ENCODE measurements at places on chromosomes 2 and 18.

- DNase-seq, result no peak
Observed at GRCh38 chr2:55519938-55520885, 694 bp downstream of the CFAP36 start.

DNA sequence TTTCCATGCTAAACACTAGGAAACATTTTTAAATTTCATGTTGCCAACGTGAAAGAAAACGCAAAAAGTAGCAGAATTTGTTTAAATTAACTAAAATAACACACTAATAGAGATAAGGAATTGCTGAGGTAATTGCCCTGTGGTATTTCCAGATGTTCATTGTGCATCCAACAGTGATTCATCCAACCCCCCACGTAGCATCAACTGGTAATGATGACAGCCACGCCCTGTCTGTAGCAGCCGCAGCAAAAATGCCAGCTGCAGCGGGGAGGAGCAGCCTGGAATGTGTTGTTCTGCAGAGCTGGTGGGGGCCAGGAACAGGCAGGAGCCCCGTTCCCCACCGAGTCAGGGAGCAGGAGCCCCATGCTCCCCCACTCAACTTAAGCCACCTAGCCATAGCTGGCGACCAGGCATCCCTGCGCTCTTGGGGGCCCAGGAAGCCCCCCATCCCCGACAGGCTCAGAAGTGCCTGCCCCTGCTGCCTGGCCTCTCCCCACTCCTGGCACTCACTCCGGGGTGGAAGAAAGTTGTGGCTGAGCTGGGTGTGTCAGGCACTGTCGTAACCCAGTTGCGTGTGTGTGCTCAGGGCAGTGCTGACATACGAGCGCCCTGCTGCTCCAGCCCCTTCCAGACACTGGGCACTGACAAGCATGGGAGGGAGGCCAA lies 695.1 kb upstream of the ACVR2A start:
- no peak for DNase-seq

DNA sequence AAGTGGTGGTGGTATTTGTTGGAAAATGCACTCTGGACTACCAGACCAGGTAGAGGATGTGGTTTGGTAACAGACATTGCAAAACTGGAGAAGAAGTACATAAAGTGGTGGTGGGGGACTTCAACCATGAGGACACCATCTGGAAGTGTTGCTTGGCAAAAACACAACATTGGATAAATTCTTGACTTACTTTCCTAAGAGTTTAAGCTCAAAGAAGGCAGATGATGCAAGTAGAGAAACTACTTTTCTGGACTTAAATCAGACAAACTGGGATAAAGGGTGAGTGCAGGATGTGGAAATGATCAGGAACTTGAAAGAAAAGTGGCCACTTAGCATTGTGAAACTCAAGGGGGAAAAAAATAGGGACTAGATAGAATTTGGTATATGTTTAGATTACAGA lies 487.4 kb downstream of the ZEB2 start:
- DNase-seq, result no peak

DNA sequence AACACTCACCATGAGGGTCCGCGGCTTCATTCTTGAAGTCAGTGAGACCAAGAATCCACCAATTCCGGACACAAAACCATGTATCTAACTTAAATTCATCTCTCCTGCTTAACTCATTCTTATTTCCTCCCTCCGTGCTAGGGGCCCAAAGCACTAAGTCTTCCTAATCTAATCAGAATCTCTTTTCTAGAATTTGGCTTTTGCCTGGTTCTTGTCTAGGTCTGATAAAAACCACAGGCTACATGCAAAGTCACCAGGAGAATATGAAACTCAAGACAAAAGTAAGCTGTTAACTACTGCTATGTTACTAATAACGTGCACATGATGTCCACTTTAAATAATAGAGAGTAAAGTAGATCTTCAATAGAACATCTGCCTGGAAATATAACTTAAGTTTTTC lies 69.9 kb downstream of the TRIP12 start:
- DNase-seq, result no peak

DNA sequence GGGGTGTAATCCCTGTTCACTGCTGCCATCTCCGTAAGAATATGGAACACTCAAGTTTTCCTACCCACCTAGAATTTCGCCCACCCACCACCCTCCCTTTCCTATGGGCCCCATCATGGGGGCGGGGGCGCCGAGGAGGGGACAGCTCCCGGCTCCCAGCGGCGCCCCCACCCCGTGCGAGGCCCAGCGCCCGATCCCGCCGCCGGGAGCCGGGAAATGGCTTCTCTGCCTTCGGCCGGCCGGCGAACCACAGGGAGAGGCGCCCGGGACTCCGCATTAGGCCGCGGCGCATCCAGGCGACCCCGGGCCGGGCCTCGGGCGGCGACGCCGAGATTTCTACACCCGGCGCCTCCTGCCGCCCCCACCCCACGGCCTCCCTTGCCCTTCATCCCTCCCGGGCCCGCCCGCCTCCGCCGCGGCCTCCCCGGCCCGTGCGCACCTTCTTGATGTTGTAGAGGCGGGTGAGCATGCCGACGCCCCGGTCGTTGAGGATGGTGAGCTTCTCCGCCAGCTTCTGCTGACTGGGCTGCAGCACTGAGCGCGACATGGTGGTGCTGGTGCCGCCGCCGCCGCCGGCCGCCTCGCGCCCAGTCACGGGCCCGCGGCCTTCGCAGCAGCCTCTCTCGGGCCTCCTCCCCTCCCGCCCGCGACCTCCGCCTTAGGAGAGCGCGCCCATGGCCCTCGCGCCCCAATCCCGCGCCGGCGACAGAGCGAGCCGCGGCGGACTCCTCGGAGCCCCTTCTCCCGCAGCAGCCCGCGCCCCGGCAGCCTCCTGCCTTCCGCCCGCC lies 510 bp downstream of the NCKAP1 start:
- no peak for DNase-seq

- no peak for DNase-seq
Observed at GRCh38 chr18:53665701-53666100, 558.8 kb downstream of the MBD2 start.

DNA sequence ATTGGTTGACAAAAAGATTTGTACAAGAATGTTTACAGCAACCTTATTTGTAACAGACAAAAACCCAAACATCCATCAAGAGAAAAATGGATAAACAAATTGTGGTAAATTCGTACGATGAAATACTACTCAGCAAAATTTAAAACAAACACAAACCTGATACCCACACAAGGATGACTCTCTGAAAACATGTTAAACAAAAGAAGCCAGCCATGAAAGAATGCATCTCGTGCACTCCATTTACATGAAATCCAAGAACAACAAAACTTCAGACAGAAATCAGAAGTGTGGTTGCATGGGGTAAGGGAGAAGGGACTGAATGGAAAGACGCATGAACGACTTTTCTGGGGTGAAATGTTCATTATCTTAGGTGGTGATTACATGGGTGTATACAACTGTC lies 93.4 kb downstream of the SLC25A12 start:
- DNase-seq, result no peak

GRCh38 chr2:9984217-9984739 lies 32.8 kb downstream of the GRHL1 start:
- DNase-seq, result no peak

DNA sequence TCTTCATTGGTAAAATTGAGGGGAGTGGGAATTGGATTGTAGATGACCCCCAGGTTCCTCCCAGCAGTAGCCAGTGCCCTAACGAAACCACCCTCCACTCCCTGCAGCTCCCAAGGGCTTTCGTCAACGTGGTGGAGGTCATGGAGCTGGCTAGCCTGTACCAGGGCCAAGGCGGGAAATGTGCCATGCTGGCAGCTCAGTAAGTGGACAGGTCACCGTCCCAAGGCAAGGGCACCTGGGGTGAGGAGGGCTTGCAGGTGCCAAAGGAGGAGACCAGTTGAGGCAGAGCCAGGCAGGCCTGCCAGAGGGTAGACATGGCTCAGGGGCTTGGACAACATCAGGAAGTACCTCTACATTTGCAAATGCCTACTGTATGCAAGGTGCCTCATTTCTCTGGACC lies 122.6 kb upstream of the PPP1CB start:
- DNase-seq, result no peak

GRCh38 chr2:201631041-201631440 lies 12.3 kb downstream of the TMEM237 start:
- no peak for DNase-seq

GRCh38 chr2:96819876-96820511 lies 3.9 kb downstream of the CNNM3 start:
- DNase-seq, result no peak

DNA sequence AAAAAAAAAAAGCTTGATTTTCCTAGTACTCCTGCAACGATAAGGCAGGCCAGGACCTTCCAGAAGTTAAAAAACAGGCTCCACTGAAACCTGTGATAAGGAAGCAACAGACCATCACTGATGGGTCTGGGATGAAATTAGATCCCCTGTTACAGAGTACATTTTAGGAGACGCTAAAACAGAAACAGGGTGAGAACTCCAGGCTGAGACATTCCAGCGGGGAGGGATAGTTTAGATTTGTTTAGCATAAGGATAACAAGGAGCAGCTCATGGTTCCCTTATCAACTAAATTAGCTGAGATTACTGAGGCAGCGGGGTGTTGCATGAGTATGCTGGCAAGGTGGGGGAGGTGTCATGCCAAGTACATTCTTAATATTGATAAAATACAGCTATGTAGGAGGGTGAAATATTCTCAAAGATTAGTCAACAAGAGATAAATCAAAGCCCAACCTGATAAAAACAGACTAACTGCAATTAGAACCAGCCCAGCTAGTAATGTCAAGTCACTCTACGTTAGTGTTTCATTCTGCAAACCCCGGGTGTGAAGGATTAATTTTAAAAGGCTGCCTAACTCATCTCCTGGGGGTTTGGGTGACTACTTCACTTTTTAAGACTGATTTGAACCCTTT lies 75.0 kb upstream of the BZW1 start:
- no peak for DNase-seq

GRCh38 chr2:63875131-63875527 lies 33.4 kb downstream of the UGP2 start:
- no peak for DNase-seq

DNA sequence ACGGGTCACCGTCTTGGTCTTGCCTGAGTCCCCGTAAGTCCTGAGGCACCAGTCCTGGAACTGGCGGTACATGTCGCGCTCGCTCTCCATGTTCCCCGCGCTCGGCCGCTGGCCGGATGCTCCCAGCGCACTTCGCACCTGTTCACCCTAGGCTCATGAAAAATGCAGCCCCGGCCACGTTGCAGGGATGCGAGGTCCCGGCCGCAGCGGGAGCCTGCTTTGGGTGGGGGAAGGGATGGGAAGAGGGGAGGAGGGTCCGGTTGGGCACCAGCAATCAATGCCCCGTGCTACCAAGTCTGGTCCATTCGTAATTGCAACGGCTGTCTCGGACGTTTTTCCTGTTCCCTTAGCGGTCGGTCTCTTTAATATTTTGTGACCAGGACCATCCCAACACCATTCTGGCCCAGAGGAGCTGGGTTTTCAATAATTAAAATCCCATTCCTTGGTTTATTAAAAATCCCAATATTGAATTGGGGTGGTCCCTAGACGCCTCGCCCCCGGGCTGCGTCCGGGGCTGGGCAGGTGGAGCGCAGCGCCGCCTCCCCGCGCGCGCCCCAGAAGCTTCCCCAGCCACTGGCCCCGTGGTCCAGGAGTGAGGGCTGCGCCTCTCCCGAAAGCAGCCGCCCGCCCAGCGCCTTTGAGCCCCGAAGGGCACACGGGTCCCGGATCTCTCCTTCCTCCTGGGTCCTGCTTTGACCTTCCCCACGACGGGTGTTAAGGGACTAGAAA lies 1.4 kb downstream of the NOL4 start:
- DNase-seq, result peak; percentile 29

GRCh38 chr2:11805024-11805423 lies 58.6 kb downstream of the LPIN1 start:
- no peak for DNase-seq

DNA sequence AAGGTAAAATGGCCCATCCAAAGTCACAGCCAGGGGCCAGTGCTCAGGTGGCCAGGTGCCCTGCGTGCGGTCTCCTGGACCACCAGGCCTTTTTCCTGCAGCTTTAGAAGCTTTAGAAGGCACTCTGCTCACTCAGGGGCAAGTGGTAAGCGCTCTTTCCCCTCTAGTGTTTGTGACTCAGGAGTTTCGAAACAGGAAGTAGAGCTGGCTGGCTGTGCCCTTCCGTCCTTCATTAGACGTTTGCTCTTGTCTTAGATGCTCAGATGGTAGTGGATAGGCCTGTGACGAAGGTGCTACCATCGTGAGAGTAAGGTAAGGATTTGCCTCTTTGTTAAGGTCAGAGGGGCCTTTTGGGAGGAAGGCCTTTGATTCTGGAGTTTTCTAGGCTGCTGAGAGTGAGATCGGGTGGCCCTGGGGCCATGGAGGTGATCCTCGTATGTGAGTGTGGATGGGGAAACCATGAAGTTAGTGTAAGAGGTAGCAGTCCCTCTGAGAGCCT lies at the start of gene CASP8:
CASP8 (plus strand) TSS at position 235 of the 499 bp plus-strand sequence. CDS start 5,951 bp downstream, outside the sequence.
- no peak for DNase-seq

DNA sequence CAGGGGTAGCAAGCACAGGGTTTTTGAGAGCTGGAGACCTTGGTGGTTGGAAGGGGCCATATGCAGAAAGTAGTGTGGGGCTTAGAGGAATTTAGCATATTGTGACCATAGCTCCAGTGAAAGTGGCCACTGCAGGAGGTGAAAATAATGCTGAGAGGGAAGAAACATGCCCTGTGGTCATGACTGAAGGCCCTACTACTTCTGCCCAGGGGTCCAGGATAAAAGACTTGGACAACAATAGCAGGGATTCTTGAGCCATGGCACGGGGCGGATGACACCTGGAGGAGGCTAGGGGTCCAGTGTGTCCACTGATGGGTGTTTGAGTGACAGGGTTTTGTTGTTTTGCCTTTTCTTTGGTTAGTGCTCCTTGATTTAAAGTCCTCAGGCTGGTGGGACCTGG lies 694.6 kb downstream of the CPS1 start:
- no peak for DNase-seq

DNA sequence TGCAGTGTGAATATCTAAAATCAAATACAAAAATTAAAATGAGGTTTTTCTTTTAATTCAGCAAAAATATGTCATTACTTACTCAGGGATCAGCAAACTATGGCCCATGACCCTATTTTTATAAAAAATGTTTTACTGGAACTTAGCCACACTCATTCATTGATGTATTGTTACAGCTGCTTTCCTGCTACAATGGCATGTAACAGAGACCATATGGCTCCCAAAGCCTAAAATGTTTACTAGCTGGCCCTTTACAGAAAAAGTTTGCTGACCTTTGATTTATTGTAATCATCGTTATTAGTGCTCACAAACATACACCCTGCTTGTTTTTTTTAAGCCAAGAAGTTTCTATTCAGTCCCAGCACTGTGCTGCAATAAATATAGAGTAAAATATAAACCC lies 120.3 kb downstream of the PLA2R1 start:
- no peak for DNase-seq

- DNase-seq, result no peak
Observed at GRCh38 chr2:68250196-68250595, 2.1 kb downstream of the PPP3R1 start.

- no peak for DNase-seq
Observed at GRCh38 chr2:228589115-228589514, 407.6 kb upstream of the SPHKAP start.

Measured in nucleus accumbens (tissue), 56 donors.